ENCODE measurements at places on chromosomes 7 and 10. TPM values are rescaled to one million over a fixed set of nuclear protein-coding genes. Genes with fewer than 3 reads are reported as not detected.

FBXL13 gene
- total RNA-seq = 2.1 TPM

IFIT1B gene
- not detected for total RNA-seq

GRCh38 chr10:72059843-72060822, 28.2 kb downstream of the SPOCK2 start:
- DNase-seq = no peak

GRCh38 chr10:112716076-112716475, 234.0 kb upstream of the TCF7L2 start:
- no peak for DNase-seq

FAM180A gene
- total RNA-seq = not detected

DNA sequence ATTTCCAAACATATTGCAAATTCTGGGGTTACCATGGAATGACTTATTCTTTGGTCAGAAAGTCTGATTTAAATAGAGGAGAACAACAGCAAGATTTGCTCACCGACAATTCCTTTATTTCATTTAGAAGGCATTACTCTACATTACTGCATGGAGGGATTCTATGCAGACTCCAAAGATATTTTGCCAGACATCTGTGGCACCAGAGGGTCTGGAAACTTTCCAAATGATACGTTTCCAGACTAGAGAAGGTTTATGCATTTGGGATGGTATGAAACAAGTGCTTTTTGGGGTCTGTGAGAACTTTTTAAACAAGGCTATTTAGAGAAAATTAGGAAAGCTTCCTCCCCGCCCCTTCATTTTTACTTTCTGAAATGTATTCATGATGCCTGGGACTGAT, 125.3 kb downstream of the SAMD9 start:
- DNase-seq = no peak

DNA sequence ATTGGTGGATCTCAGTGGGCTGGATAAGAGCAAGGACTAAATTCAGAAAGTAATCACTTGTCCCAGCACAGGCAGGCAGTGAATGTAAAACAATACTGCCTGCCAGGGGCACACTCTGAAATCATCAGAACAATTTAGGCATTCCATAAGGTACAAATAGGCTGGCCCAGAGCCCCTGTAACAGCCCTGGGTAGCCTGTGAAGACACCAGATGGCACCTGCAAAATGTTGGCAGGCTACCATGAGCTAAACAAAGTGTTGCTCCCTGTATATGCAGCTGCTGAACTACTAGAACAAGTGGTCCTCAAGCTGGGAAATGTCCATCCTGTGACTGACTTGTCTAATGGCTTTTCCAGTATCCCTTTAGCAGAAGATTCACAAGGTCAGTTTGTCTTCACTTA, 3.0 kb upstream of the PRSS37 start:
- DNase-seq = no peak
